ENCODE measurements at places on chromosomes 7 and 10. TPM values are rescaled to one million over a fixed set of nuclear protein-coding genes. Genes with fewer than 3 reads are reported as not detected.
A peak's percentile ranks its signal among the peaks of the same experiment; 100 is the strongest.

The BAIAP2L1 gene
- total RNA-seq, result 7.6 TPM

The PLOD3 gene
- 31.2 TPM for total RNA-seq

The EVX1 gene
- not detected for total RNA-seq

The GPRIN2 gene
- 2.8 TPM for total RNA-seq

The SMO gene
- 28.8 TPM for total RNA-seq

GRCh38 chr10:45470098-45471012, 96.3 kb downstream of the ALOX5 start:
- no peak for DNase-seq

GRCh38 chr10:131683281-131683861, 217.4 kb upstream of the PPP2R2D start:
- no peak for DNase-seq

- no peak for DNase-seq
Measured at GRCh38 chr7:93535616-93536015, 38.9 kb downstream of the CALCR start.

- DNase-seq, result no peak
Measured at GRCh38 chr10:125249948-125250347, 89.6 kb upstream of the CTBP2 start.

GRCh38 chr7:113414401-113415035, 296.2 kb upstream of the SMIM30 start:
- DNase-seq, result no peak

GRCh38 chr10:123151737-123152135, 2.5 kb upstream of the BUB3 start:
- no peak for DNase-seq

DNA sequence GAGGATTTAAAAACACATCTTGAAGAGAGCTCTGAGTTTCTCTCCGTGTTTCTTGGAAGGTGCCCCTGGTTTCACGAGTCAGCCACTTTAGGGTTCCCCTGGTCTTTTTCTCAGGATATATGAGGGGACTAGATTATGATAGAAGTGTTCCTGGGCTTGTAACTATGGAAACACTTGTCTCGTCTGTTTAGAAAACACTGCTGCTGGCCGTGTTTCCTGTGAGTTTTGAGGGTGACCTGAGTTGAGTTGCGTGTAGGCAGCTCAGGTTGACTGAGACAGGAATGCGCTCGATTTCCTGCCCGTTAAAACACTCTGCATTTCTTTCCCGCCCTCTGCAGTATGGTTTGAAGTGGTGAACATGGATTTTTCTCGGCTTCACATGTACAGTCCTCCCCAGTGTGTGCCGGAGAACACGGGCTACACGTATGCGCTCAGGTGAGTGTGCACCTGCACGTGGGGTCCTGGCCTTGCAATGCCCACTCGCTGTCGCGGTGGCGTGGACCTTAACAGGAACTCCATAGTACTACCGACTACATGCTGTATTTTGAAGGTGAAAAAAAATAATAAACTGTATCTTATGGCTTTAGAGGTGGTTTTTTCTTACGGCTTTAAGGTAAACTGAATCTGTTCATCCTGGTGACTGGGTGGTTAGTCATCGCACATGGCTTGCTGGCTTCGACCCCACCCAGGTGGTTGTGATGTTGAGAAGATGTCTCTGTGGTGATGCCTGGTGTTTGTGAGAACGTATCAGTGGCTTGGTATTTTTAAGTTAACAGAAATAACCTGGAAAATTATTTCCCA, at the start of gene SUN1:
TSS of gene SUN1 (plus strand) at position 310 of the 801 bp plus-strand sequence. CDS start at position 359, 49 bp downstream.
- no peak for DNase-seq

- DNase-seq, result no peak
Measured at GRCh38 chr7:44110719-44111635, 6.8 kb downstream of the AEBP1 start.

DNA sequence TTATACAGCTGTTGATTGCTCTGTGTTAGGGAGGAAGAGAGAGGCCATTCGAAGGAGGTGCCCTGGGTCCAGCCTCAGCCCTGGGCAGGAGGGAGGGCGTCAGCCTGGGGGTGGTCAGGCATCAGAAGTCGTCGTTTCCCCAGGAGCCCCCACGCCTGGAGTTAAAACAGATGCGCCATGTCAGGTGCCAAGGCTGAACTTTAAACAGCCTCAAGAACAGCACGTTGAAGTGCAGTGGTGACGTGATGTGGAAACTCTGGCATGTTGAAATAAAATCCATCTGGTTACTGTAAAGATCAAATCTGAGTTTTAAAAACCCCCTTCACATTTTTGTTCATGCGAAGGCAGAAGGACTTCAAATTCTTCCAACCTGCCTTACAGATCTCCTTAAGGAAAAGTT, 128.4 kb upstream of the PPP2R2D start:
- DNase-seq, result peak; percentile 47

DNA sequence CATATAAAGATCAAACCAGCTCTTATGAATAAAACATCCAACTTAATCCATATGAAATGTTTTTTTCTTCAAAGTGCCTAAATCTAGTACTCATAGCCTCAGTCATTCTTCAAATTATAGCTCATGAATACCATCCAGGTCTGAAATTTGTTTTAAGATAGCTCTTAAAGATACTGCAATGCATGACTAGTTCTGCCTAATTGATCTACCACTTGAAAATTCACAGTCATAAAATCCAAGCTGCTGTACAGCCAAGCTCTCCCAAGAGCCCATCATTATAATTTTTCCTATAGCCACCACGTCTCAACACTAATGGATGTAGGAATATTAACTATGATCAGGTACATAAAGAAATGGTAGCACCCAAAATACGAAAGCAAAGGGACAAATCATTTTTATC, 87.9 kb upstream of the RNF148 start:
- no peak for DNase-seq
